ENCODE measurements at places on chromosomes 12 and 14.

DNA sequence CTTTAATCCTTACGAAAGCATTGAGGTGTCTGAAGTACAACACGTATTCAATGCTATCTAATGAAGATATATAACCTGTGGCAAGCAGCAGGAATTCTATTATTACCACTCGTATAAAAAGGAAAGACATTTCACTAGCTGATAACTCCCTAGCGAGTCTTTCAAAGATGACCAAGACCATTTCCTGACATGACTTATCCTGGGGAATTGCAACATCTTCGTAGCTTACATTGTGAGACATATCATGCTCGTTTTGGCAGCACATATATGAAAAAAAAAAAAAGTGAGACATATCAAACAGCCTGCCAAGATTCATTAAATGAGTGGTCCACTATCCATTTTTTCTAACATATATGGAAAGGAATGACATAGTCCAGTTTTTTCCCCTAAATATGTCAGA lies 337.0 kb downstream of the FSCB start:
- no peak for DNase-seq

DNA sequence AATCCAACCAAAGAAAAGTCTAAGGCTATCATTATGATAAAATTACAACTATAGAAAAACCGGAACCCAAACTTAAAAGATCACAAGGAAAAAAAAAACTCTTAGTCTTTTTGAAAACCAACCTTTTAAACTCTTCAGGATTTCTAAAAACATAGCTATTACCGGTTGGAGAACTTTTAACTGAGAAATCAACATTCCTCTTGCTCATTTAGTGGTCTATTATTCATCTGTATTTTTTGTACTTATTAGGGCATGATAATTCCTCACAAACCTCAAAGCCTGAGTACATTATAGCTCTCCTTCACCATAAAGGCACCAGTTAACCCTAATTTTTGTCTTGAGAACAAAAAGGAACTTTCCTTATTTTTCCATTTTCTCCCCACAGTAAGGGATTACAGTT lies 10.4 kb downstream of the LUM start:
- no peak for DNase-seq

GRCh38 chr14:100728962-100729361 lies 2.3 kb downstream of the DLK1 start:
- no peak for DNase-seq

GRCh38 chr12:52318241-52318990 lies 2.8 kb downstream of the KRT83 start:
- DNase-seq: no peak

- peak; percentile 61 for DNase-seq
Observed at GRCh38 chr12:15910864-15911721, at the start of gene DERA. DERA (plus strand) TSS chr12:15911332; CDS start chr12:15911384, 52 bp downstream.

DNA sequence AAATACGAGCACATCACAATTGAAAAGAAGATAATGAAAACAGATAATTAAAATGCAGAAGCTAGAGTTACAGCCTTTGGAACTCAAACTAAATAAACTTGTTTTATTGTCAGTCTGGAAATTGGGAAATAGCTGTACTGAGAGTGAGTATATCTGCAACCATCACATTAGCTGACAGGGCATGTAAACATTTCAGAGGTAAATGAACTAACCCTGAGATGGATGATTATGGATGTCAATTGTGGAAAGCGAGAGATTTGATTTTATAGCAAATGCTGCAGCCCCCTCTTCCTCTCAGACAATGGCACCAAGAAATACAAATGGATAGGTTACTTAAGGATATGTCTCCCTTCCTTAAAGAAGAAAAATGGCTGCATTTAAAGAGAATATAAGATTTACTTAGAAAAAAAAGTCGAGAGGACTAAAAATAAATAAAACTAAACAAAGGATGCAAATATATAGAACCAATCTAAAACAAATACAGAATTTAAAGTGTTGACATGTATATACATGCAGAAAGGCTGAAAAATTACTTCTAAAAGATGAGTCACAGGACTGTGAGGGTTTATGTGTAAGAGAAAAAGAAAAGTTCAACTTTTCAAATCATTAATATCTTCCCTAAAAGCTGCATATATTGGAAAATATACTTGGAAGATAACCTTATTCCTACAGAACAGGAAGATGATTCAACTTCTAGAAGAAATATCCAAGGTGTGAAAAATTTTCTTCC lies 120.3 kb upstream of the FLRT2 start:
- no peak for DNase-seq

DNA sequence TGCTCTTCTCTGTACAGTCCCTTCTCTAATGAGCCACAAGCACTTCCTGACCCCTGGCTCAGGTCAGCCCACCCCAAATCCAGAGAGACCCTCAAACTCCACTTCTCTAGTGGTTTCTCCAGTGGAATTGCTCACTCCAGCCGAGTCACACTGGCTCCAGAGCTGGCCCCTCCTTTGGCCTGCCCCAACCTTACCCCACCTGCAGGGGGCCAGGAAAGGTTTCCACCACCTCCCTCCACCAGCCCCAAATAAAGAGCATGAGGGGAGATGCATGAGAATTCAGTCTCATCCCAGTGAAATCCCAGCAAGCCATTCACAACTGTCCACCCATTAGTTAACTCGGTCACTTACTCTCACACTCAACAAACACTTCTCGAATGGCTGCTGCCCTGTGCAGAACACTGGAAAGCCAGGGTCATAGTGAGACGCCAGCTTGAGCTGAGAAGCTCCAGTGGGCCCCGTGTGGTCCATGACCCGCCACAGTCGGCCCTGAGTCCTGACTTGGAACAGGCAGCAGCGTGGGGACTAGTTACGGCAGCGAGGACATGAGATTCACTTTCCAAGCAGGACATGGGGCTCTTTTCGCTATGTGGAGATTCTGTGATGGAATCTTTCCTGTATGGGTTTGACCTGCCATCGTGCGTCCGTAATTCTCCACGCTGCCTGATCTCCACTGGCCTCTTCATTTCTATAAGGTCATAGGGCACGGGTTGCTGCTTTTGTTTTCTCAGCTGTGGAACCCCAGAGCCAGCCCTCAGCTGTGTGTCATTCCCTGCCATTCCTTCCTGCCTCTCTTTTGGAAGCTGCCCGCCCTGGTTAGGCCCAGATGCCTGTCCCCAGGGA lies 44.2 kb downstream of the SLC6A12 start:
- DNase-seq: no peak

DNA sequence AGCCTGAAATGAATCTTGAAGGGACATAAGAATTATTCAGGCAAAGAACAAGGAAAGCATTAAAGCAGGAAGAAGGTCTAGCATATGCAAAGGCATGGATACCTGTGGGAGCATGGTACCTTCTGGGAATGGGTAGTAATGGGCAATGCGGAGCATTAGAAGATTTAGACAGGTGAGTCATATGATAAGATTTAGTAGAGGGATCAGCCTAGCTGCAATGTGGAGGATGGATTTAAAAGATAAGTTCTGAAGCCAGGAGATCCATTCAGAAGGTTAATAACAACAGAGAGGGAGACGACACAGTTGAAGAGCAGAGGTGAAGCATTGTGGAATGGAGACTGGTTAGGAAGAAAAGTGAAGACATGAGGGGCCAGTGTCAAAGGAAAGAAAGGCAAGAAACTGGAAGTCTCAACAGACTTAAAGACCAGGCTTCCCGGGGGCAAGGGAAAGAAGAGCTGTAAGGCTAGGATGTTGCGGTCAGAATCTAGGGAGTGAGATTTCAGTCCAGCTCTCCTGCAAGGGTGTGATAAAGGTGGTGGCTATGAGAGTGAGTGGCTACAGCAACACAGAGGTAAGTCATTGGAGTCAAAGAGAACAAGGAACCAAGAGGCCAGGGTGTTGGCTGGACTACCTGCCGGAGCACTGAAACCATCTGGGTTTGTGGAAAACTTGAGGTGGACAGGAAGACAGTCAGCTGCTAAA lies 5.6 kb upstream of the STAT6 start:
- DNase-seq: no peak

- DNase-seq: no peak
Observed at GRCh38 chr12:31859232-31859977, 99.8 kb upstream of the RESF1 start.

GRCh38 chr14:74929242-74929641 lies 6.2 kb upstream of the RPS6KL1 start:
- DNase-seq: no peak

GRCh38 chr12:24803430-24804245 lies 145.3 kb downstream of the BCAT1 start:
- DNase-seq: no peak

GRCh38 chr12:6165395-6165794 lies 34.8 kb upstream of the CD9 start:
- DNase-seq: no peak

DNA sequence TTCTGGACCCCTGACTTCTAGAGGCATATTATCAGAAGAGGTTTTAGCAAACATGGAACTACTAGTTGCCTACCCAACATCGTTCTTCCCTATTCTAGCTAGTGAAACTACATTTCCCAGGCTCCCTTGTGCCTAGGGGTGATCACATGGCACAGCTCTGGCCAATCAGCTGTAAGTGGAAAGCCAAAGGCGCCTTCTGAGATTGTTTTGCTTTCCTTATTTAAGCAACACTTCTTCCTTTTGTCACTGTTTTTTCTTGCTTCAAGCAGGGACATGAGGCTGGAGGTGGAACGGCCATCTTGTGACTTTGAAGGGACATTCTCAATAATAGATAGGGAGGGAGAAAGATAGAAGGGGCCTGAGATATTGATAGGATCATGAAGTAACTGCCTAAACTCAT lies 136.7 kb downstream of the ZNF664 start:
- no peak for DNase-seq

DNA sequence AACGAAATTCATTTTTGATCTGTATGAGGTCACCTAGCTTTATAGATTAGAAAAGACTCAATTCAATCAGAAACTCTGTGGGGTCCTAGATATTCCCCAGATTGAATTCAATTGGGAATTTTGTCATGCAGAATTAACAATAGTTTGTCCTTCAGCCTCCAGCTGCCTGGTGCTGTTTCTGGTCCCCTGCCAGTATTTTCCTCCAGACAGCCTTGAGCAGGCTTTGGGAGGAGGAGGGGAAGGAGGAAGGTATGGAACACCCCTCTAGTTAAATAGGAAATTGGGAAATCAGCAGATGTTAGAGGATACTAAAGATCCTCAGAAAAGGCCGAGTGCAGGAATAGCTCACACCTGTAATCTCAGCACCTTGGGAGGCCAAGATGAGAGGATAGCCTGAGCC lies 10.6 kb downstream of the GRIP1 start:
- DNase-seq: no peak

DNA sequence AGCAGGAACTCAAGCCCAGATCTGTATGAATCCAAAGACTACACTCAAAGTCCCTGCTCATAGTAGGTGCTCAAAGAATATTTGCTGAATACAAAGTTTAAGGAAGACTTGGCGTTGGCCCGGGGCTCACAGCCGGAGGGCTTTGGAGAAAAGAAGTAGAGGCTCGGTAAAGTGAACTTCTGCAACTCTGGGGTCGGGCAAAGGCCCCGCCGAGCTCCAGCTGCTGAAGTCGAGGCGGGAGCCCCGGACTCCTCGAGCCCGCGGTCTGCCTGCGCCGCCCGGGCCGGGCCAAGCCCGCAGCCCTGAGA lies 335 bp downstream of the GCN1 start:
- no peak for DNase-seq

Data from hematopoietic multipotent progenitor cell (in vitro differentiated cells).